ENCODE measurements at places on chromosomes 16 and 17.
A peak's percentile ranks its signal among the peaks of the same experiment; 100 is the strongest.

- DNase-seq = no peak
These were observed 12.4 kb downstream of the NMT1 start for GRCh38 chr17:45073414-45074070.

DNA sequence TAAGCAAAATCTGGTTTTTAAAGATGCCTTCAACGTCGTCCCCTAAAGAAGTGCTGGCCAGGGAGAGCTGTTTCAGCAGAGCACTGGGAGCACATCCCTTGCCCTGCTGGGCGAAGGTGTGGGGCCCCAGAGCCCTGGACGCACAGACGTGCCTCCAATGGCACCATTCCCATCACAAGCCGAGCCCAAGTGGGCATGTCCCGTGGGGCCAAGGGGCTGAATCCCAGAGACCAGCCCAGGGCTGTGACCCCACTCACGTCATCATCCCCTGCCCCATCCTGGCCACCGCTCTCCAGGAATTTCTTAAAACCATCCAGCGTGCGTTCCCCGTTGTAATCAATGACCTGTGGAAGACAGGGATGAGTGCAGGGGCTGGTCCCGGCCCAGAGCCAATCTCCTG lies 10.0 kb upstream of the PPP1R27 start:
- DNase-seq = no peak

DNA sequence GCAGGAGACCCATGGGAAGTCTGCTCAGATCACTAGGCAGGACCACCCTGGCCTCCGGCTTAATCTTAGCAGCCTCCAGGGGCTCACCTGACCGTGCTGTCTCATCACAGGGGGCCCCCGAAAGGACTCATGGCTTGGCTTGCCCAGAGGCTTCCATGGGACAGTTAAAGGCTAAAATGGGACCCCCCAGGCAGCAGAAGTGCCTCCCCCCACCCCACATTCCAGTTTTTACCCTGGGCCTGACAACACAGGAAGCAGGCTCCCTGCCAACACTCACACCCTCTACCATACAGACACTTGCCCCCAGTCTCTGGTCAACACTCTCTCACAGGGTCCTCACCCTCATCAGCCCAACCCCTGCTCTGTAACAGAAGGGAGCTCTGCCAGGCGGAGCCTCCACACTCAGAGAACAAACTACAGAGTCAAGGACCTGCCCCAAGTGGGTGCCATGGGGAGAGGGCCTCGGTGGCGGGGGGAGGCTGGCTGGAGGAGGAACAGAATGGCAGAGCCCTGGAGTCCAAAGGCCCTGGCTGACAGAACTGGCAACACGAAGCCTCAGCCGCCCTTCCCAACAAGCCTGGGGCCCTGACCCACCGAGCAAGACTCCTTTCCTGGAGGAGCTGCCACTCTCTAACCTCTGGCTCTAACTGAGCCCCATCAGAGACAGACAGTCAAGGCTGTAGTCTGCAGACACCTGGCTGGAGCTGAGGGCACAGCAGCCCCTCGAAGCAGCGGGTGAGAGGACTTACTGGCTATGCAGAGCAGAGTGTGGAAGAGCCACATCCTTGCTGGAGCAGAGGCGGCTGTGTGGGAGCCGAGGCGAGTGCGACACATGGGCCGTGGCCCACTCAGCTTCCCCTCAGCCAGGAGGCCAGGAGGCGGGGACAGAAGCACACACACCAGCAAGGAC lies at the start of gene ITGAE:
TSS of gene ITGAE (minus strand) at position 827 of the 910 bp plus-strand sequence. CDS start at position 783, 44 bp downstream.
- no peak for DNase-seq

DNA sequence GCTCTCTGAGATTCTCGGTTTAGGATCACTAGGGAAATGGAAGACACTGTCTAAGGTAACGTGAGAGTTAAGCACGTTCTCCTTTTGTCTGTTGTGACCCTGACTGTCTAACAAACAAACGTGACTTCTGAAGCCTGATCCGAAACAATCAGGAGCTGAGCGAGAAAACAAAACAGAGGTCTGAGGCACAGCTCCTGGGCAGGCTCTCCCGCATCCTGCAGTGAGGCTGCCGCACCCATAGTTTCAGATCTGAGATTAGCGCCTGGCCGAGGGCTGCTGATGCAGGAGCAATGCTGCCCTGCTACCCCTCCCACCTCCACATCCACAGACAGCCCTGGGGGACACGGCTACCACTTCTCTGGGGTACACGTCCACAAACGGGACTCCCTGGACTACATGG lies 46.7 kb downstream of the RNF157 start:
- peak; percentile 50 for DNase-seq

- no peak for DNase-seq
These were observed 4.5 kb downstream of the RMI2 start for GRCh38 chr16:11349599-11350276.

DNA sequence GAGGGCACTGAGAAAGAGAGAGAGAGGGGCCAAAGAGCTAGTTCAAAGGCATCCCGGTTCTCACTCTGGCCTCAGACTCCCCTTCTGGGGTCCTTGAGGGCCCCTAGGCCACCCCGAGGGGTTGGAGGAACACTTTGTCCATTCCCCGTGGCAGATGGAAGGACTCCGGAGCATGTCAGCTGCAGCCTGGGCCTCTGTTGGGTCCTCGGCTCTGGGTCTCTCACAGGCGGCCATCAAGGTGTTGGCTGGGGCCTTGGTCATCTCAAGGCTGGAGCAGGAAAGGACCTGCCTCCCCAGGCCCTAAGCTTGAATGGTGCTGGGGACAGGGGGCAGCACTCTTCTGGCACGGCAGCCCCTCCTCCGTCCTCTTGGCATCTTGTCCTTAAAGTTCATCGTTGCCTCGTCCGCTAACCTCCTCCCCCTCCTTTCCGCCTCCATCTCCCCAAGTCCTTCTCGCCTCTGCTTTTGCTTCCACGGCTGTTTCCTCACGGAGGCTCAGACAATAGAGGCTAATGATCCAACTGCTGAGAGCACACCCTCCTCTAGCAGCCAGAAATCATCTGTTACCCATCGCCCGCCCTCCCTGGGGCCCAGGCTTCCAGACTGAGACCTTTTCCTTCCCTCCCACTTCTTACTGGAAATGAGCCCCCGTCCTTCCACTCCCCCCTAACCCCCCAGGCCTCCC lies 23.3 kb downstream of the CCR7 start:
- DNase-seq = peak; percentile 56

GRCh38 chr16:56810954-56811353 lies 54.1 kb upstream of the SLC12A3 start:
- no peak for DNase-seq

GRCh38 chr17:7988750-7989178 lies 13.7 kb upstream of the GUCY2D start:
- peak; percentile 69 for DNase-seq

DNA sequence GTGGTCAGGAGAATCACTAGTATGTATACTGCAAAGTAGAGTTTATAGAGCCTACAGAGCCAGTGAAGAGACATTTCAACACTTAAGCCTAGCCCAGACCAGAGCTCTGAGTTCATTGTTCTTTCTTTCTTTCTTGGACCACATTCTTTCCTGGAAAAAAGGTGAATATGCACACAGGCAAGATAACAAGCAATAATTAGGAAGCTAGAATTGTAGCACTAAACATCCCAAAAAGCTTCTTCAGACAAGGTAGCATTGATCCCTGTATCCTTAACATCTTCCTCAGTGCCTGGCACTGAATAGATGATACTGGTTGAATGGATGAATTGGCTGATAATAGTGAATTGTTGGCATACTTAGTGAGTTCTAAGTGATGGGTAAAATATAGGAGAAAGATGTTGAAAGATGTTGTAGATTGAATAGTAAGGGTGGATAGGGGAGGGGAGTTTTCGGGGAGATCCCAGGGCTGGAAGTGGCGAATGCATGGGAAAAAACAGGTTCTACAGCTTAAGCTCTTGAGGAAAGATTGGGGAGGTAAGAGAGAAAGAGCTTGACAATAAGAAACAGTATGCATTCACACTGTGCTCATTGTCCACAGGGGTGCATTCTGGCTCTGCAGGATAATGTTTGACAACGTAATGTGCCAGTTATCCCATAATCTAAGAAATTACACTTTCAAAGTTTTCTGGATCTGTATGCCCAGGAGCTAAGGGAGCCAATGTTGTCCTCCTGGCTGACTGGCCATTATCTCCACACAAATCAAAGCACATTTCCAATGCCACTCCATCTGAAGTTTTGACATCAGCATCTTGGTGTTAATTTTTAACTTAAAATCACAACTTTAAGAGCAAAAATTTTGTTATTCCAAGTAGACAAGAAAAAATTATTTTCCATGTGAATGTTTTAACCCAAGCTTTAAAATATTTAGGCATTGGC lies 35.6 kb downstream of the TUBD1 start:
- no peak for DNase-seq

- DNase-seq = no peak
These were observed 648 bp upstream of the ERCC4 start for GRCh38 chr16:13919330-13919682.

DNA sequence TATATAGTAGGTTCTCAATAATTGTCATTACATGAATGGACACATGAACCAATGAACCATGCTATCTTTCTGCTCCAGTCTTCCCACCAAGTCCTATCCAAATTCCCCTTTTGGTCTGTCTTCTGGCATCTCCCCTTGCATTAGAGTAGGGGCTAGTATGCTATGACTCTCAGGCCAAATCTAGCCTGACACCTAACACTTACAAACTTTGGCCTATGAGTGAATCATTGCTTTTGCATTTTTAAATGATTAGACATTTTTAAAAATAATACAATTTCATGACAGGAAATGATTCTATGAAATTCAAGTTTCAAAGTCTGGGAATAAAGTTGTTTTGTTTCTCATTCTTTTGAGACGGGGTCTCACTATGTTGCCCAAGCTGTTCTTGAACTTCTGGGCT lies 102.5 kb upstream of the MAF start:
- DNase-seq = no peak

GRCh38 chr17:67047382-67047781 lies 3.0 kb downstream of the CACNG1 start:
- DNase-seq = no peak

DNA sequence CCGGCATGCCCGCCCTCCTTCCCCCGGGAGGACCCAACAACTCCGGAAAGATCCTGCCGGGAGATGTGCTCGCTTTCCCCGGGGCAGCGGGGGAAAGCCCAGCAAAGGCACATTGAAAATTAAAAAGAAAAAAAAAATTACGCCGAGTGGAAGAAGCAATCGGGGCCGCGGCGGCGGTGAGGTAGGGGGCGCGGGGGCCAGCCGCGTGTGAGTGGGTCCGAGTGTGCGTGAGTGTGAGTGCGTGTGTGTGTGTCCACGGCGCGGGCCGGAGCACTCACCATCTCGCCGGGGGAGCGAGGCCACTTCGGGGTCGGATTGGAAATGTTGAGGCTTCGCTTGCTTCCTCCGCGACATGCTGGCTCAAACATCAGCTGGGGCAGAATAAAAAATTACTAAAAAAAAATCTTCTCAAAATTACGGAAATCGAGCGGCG lies at the start of gene SALL1:
TSS of gene SALL1 (minus strand) at position 383 of the 433 bp plus-strand sequence. CDS start at position 354, 29 bp downstream.
- no peak for DNase-seq

DNA sequence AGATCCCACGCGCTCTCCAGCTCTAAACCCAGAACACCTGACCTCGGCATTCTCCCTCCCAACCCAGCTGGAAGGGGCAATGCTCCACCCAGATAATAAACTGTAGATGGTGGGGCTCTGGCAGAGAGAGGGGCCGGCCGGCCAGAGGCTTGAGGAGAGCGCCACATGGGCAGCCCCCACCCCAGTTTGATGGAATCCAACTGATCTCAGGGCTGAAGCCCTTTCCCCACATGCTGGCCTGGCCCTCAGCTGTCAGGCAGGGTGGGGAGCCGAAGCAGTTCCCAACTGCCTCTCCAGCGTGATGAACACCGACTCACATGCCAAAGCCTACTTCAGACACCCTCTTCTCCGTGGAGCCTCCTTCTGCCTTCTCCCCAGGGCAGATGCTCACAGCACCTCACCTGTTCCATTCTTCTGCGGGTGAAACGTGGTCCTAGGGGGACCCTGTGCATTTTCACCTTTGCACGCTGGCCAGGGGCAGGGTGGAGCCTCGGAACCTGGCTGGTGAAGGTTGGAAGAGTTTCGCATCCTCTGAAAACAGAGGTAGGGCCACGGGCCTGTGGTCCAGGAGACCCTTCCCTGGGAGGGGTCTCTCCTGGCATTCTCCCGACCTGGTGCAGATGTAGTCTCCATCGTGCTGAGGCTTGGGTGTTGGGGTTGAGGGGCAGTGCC lies 65.7 kb upstream of the ZNF469 start:
- no peak for DNase-seq

DNA sequence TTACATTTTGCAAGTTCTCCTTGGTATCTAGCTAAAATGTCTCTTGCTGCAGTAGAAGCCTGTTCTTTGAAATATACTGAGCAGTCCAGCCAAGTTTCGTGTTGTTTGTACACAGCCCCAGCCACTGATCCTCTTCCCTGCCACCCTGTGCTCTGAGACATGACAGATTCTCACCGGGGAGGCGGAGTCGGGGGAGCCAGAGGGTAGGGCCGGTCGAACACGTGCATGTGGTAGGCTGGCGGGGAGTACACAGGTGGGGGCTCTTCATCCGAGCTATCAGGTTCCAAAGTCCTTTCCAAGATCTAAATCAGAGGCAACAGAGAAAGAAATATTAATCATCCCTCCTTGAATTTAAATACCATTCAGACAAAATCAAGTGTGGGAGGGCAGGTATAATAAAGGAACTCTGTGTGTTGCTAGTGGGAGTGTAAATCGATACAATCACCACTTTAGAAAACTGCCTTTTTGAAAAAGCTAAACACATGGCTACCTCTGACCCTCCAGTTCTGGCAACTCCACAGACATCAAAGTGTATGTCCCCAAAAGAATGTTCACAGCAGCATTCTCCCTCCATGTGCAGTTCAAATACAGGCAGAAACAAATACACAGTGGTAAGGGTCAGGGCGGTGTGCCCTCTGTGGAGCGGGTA lies 29.7 kb upstream of the MRPS23 start:
- no peak for DNase-seq

GRCh38 chr17:73555199-73555960 lies 88.9 kb downstream of the SDK2 start:
- no peak for DNase-seq

DNA sequence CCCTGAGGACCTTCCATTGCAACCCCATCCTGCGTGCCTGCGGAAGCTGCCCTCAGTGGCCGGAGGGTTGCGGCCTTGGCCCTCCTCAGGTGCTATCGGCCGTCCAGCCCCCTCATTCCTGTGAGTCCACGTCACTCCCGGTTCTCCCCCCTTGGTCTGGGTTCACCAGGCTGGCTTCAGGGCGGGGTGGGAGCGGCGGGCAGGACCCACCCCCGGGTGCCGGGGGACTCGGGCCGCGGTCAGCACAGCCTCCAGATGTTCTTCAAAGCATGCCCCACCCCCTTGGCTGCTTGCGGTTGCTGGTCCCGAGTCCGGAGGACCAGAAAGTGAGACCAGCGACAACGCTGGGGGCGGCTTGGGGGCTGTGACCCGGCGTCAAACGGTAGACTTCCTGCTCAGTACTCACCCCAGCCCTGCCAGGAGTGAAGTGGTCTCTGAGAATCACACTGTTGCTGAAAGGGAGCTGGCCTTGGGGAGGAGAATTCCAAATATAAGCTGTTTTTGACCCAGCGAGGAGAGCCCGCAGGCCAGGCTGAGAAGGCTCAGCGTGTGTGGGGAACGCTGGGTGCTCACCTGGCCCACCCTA lies 4.5 kb downstream of the ZNF469 start:
- DNase-seq = no peak
